ENCODE measurements at places on chromosomes 7 and 10.

DNA sequence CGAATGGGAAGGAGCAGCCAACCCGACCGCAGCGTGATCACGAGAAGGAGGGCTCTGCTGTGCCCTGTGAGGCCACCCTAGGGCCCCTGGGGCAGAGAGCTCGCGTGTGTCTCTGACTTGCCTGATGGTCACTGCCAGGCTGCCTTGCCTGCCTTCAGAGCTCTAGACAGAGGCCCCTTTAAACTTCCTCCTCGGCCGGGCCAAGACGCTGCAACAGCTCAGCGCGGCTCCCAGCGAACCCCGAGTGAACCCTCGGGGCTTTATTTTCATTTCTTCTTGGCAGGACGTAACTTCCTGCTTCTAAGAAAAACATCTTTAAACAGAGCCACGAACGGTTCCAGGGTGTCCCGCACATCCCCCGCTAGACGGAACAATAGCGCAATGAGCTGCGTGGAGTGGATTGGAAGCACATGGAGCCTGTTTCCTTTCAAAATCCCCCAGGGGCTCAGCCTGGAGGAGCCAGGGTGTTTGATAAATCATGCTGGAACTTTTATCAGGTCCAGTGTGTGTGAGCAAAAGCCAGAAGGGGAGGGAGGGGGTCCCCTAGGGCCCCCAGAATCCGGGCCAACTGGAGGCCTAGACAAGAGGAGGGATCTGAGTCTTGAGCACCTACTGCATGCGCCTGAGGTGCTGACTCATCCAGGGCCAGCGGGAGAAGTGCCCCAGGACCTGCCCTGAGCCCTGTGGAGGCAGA is 134.1 kb upstream of the GDF10 start:
- peak; percentile 49 for DNase-seq

DNA sequence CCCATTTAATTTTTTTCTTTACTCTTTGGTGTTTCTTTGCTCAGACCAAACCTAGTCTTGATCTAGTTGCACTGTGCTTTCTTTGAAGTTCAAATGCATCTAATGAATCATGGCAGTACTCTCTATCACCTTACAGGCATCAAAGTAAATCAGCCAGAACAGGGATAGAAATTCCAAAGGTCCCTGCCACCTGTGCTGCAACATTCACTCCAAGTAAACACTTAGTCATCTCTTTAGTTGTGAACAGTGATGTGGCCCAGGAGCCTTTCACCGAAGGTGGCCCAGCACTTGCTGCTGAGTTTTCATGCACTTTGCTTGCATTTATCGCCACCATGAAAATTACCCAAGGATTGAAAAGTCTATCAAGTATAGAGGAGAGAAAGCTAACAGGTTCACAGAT is 314.1 kb upstream of the ETV1 start:
- no peak for DNase-seq

- DNase-seq, result peak; percentile 30
Measured at GRCh38 chr10:112374724-112375541, 1.0 kb downstream of the ACSL5 start.

DNA sequence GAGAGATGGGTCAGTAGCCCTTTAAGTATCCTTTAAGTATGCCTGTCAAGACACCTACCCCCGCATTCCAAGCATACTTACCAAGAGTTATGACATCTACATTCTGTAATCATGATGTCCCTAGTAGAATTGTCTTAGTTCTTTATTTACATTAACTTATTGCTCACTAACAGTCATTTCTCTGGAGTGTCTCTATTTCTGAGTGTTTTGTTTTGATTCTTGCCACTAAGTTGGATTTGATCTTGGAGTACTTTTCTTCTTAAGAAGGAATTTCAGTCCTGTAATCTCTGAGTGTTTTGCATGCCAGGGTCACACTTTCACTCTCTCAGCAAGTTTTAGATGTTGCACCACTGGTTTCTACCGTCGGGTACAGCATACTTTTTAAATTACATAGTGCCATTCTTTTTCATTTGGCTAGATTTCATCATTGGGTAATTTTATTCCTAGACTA is 1053.9 kb downstream of the KCNMA1 start:
- no peak for DNase-seq

DNA sequence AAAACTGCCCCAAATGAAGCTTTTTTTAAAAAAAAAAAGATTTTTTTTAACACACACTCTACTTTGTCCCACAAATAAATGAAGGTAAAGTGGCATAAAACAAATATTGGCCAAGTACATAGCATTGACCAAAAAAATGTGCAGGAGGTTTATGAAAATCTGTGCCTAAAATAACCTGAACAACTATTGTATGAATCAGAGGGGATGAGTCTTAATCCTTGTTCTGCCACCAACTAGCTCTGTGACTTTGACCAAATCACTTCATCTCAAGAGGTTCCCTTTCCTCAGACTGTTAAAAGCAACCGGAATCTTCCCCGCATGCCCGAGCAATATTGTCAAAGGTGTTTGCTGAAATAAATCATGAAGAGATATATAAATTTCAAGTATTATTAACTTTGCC is 150.4 kb upstream of the NEBL start:
- no peak for DNase-seq

Data from T-cell (primary cell).